Vagina (tissue), 2 donors: ENCODE measurements at places on chromosomes 7 and 10. TPM values are rescaled to one million over a fixed set of nuclear protein-coding genes. Genes with fewer than 3 reads are reported as not detected.

GNAT3 gene
- not detected for total RNA-seq

NPVF gene
- not detected for total RNA-seq

PPP3CB gene
- 46.2 TPM for total RNA-seq

- H3K36me3 ChIP-seq, result no peaks in the 10 kb centered on the region
- no peak overlapping the region for H3K4me3 ChIP-seq
- no peaks in the 10 kb centered on the region for H3K4me1 ChIP-seq
- DNase-seq, result no peak
- no peaks in the 10 kb centered on the region for H3K27me3 ChIP-seq
Measured at GRCh38 chr10:130487566-130487965, 351.4 kb downstream of the GLRX3 start.

DNA sequence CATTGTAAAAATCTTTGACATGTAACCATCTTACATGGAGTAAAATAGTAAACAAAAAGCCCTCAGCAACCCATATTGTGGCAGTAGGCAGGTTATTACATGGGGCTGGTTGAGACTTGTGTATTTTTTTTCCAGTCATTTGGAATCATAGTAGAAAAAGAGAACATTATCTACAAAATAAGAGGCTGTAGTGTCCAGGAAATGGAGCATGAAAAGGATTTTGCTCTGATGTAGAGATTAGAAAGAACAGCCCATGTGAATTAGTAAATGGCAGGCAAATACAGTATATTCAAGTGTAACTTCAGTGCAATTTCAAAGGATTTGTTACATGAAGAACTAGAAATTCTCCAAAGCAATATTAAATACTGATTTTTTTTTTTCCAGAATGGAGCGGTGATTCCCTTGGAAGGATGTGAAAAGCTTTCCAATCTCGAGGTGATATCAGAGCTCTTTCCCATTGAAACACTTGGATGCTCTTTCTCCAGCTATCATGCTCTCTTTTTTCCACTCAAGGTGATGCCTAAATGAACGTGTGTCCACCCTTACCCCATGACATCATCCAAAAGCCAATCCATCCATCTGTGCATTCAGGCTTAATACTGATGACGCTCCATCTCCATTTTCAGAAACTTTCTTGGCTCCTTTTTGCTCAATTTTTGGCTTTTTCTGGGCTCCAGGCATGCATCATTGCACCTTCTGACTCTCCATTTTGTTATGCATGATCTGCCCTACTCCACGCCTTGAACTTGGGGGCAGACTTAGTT is 1034.7 kb downstream of the TYW1 start:
- no peak overlapping the region for H3K27ac ChIP-seq
- H3K27me3 ChIP-seq, result no peaks in the 10 kb centered on the region
- no peak overlapping the region for H3K4me3 ChIP-seq
- no peaks in the 10 kb centered on the region for H3K4me1 ChIP-seq
- no peaks in the 10 kb centered on the region for H3K36me3 ChIP-seq
